Aorta (tissue), 5 donors: ENCODE measurements at places on chromosomes 6 and 20. TPM values are rescaled to one million over a fixed set of nuclear protein-coding genes. Genes with fewer than 3 reads are reported as not detected.

VARS1 gene
- 44.4 TPM for total RNA-seq

FAM162B gene
- total RNA-seq = 6.2 TPM

CALHM4 gene
- not detected for total RNA-seq

PDE10A gene
- total RNA-seq = 17.1 TPM

KIF25 gene
- not detected for total RNA-seq

TRAPPC3L gene
- total RNA-seq = 0.55 TPM

BIRC7 gene
- not detected for total RNA-seq

MAS1 gene
- 0.12 TPM for total RNA-seq

MATN4 gene
- 0.69 TPM for total RNA-seq

ID4 gene
- total RNA-seq = 85.1 TPM

FKBP1C gene
- 1.6 TPM for total RNA-seq

CST7 gene
- total RNA-seq = 3.1 TPM

MYCT1 gene
- 11.9 TPM for total RNA-seq

SLC22A7 gene
- not detected for total RNA-seq

ATP6V1G2 gene
- total RNA-seq = 1.5 TPM

ARG1 gene
- 0.87 TPM for total RNA-seq

DNA sequence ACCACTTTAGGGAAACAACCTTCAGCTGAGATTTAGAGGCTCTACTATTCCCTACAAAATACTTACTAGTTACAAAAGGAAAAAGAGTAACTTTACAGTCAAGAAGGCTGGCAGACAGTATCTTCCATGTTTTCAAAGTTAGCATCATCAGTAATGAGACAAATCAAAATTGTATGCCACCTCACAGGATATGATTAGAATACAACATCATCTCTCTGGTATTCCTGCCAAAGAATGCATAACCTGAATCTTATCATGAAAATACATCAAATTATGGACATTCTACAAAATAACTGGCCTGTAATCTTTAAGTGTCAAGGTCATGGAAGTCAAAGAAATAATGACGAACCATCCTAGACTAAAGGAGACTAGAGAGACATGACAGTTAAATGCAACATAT is 38.4 kb downstream of the CDK5RAP1 start:
- DNase-seq = no peak

GRCh38 chr20:20365480-20366161 is 2.3 kb upstream of the INSM1 start:
- DNase-seq = no peak

DNA sequence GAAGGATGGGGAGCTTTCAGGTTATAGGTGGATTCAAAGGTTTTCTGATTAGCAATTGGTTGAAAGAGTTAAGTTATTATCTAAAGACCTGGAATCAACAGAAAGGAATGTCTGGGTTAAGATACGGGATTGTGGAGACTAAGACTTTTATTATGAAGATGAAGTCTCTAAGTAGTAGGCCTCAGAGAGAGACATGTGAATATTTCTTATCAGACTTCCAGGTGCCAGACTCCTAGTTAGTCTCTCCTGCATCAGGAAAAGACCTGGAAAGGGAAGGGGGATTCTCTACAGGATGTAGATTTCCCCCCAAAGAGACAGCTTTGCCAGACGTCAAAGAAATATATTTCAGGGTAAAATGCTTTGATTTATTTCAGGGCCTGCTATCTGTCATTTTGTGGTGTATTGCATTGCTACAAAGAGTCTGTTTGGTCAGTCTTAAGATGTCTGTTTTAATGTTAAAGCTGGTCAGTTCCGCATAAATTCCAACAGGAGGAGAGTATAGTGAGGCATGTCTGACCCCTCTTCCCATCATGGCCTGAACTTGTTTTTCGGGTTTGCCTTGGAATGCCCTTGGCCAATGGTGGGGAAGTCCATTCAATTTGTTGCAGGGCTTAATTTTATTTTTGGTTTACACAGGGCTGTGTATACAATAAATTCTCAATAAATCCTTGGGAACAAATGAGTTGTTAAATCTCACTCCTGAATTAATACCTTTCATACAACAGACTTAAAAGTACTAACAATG is 103.4 kb upstream of the RALGAPA2 start:
- DNase-seq = no peak

- DNase-seq = no peak
Observed at GRCh38 chr20:53247468-53248103, 275.4 kb downstream of the TSHZ2 start.

DNA sequence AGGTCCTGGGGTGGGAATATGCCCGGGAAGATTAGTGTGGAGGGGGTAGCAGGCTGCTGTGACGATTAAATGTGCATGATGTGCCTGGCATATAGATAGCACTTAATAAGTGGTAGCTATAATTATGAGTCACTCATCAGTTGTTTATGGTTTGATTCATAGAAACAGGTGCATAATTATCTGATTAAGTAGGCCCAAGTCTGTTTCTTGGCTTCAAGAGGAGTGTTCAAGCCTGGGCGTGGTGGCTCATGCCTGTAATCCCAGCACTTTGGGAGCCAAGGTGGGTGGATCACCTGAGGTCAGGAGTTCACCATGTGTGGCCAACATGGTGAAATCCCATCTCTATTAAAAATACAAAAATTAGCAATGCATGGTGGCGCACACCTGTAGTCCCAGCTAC is 74.9 kb downstream of the QRSL1 start:
- no peak for DNase-seq

DNA sequence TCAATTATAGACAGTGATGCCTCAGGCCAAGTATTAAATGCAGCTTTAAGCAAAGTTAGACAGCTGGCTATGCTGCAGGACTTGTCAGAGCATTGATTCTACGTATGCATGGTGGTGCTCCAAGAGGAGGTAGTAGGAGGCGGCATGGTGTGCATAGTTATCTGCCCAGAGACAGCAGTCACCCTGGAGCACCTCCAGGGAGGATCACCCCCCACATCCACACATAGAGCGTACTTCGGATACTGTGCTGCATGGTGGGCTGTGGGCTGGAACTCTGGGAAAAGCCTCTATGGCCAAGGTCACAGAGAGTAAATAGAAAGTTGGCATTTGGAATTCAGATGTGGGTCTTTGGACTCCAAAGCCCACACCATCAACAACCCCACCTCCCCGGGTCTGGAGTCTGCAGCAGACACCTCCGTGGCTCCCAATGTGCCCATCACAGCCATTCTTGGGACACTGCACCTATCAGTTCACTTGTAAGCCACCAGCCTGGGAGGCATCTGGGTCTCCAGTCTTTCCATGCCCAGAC is 64.5 kb upstream of the STX16 start:
- DNase-seq = no peak

GRCh38 chr6:167454003-167454402 is 129.1 kb downstream of the TTLL2 start:
- no peak for DNase-seq

- peak; percentile 11 for DNase-seq
Observed at GRCh38 chr20:829551-829950, 4.0 kb upstream of the FAM110A start.

GRCh38 chr20:45409521-45410272 is 1.6 kb downstream of the DBNDD2 start:
- DNase-seq = no peak

DNA sequence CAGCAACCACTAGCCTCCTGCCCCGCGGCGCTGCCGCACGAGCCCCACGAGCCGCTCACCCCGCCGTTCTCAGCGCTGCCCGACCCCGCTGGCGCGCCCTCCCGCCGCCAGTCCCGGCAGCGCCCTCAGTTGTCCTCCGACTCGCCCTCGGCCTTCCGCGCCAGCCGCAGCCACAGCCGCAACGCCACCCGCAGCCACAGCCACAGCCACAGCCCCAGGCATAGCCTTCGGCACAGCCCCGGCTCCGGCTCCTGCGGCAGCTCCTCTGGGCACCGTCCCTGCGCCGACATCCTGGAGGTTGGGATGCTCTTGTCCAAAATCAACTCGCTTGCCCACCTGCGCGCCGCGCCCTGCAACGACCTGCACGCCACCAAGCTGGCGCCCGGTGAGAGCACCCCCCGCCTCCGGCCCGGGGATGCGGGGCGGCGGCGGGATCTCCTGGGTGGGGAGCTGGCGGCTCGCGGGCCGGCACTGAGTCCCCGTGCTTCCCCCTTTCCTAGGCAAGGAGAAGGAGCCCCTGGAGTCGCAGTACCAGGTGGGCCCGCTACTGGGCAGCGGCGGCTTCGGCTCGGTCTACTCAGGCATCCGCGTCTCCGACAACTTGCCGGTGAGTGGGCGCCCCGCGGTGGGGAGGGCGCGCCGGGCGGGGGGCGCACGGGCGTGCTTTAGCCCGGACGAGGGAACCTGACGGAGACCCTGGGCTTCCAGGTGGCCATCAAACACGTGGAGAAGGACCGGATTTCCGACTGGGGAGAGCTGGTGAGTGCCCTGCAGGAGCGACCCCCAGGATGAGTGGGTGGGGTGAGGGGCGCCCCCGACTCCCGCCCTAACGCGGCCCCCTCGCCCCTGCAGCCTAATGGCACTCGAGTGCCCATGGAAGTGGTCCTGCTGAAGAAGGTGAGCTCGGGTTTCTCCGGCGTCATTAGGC is 585 bp downstream of the PIM1 start:
- DNase-seq = peak; percentile 85

- DNase-seq = no peak
Observed at GRCh38 chr20:37856932-37857660, 45.8 kb upstream of the VSTM2L start.

- no peak for DNase-seq
Observed at GRCh38 chr6:3337521-3338350, 79.0 kb downstream of the PSMG4 start.

- no peak for DNase-seq
Observed at GRCh38 chr20:17452441-17452840, 78.7 kb downstream of the BFSP1 start.

- no peak for DNase-seq
Observed at GRCh38 chr6:128600397-128600951, 80.1 kb upstream of the PTPRK start.

- no peak for DNase-seq
Observed at GRCh38 chr20:37567671-37568588, 40.3 kb upstream of the BLCAP start.

DNA sequence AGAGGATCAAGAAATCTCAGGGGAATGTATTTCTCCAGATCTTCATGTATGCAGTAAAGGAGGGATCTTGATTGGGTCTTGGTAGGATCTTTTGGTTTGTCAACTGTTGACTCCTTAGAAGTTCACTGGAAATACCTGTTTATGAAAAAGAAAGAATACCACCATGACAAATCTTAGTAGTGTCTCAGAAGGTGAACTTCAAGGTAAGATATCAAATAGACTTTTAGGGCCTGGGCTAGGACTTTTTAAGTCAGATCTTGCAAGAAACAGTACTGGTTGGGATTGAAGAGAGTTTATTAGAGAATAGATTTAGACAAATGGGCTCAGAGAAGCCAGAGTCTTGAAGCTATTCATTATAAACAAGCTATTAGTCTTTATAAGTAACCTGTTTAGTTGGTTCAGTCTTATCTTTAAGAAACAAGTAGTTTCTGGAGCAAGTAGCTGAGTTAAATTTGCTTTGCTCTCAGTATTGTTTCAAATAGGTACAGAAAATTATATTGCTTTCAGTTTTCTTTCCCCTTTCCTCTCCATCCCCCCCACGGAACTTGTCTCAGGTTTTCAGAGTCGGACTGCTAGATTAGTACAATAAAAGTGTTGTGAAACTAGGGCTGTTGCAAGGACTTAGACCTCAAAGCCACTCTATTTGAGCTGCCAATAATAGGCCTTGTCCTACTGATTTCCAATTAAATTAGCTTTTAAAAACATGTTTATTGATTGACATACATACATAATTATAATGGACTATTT is 529.1 kb upstream of the CITED2 start:
- DNase-seq = no peak

DNA sequence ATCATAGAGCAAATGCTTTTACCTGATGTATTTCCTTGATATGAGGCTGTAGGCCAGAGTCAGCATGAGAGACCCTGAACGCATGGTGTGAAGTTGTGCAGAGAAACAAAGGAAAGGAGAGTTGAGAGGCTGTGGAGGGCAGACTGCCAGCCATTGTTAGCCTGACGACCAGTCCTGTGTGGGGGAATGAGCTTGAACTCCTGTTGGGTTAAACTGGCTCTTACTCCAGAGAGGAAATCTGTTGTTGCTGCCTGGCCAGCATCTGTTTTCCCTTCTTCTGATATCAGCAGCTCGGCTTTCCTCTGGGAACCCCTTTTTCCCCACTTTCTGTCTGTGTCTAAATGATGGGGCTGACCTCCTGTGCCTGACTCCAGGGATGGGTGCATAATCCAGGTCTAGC is 158.2 kb upstream of the ZFP64 start:
- DNase-seq = no peak

- no peak for DNase-seq
Observed at GRCh38 chr20:24289737-24290481, 179.5 kb upstream of the SYNDIG1 start.

DNA sequence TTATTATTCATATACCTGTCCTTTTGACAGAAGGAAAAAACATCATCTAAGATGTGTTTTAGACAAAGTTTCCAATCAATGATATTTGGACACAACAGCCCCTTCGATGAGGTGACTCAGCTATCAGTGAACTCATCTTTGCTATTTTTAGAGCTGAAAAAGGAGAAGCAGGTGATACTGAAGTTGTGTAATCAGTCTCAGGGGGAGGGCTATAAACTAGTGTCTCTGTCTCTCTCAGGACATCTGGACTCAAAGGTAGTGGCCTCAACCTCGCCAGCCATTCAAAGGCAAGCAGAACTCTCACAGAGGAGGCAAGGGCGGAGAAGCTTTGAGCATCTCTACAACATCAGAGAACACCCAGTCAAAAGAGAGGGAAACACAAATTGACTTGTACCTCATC is 135.4 kb downstream of the BFSP1 start:
- DNase-seq = no peak

DNA sequence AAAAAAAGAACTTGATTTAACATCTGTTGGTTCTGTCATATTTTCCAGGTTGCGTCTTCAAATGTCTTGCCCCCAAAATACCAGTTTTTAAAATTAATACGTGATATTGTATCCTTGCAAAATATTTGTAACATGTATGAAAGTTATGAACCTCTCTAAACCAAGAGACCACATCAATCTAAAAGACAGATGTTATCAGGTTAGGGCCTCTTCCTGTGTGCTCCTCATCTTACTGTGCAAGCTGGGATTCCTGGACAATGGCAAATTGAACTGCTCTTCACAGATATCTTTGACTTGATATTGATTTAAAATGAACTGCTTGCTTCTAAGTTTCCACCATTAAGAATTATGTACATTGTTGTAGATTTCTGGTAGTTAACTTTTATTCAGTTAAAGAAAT is 9.6 kb downstream of the TMEM239 start:
- DNase-seq = no peak
